ENCODE measurements at places on chromosomes 16 and 17.

GRCh38 chr17:67526700-67527099 lies 149.6 kb downstream of the PITPNC1 start:
- no peak for DNase-seq

DNA sequence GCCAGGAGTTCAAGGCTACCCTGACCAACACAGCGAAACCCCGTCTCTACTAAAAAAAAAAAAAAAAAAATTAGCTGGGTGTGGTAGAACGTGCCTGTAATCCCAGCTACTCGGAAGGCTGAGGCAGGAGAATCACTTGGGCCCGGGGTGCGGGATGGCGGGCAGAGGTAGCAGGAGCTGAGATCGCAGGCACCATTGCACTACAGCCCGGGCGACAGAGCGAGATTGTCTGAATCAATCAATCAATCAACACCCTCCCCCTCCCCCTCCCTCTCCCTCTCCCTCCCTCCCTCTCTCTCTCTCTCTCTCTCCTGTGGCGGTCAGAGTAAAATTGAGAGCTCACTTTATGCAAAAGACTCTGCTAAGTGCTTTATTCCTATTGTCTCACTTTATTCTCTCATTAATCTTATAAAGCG lies 1.2 kb downstream of the HSDL1 start:
- no peak for DNase-seq

DNA sequence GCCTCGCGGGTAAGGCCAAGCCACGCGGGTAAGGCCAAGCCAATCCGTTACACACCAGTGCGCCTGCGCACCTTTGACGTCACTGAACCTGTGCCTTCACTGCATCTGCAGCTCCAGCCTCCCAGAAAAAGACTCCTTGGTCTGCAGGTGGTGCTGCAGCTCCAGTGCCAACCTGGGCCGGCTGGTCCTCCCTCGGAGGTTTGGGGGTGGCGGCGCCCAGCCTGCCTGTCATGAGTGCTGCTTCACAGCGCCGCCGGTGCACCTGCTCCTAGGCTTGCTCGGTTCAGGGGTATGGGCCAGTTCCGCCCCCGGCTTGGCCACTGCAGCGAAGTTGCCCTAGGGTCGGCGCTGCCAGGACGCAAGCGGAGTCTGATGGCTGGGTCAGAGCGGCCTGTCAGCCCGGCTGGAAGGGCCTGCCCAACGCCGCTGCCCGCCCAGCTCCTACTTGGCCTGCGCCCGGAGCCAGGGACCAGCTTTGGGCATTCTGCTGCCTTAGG lies 146.6 kb downstream of the USP22 start:
- DNase-seq = peak; percentile 74

- no peak for DNase-seq
Measured at GRCh38 chr17:9451934-9452333, 123.7 kb downstream of the STX8 start.

- no peak for DNase-seq
Measured at GRCh38 chr17:42527932-42528331, 8.1 kb upstream of the NAGLU start.

DNA sequence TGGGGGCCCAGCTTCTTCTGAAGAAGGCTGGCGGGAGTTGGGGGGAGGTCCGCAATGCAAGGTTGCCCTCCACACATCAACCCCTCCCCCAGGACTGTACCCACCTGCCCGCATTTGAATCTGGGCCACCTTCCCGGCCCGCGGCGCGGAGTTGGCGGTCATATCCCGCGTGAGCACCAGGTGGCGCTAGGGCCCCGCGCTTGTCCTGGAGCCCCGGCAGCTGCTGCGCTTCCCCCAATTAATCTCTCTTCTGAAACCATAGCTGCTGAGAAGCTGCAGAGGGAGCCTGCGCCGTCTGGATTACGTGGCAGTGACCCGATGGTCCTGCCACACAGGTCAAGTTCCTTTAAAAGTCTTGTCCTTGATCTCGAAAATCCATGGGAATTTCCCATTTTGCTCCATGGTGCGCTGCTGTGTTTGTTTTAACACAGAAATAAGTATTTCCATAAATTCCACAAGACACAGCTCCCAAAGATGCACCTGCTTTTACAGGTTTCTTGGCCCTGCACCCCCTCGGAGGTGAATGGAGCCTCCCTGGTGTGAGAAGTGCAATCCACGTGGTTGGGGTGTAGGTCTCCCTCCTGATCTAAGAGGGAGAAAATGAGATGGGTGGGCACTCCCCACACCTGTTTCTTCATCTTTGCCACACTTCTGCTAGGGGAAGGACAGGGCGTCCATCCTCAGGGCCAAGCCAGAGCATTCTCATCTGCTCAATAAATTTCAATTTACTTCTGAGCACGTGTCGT lies 22.1 kb downstream of the COX4I1 start:
- DNase-seq = peak; percentile 78

GRCh38 chr16:73190688-73191659 lies 143.0 kb upstream of the ZFHX3 start:
- no peak for DNase-seq

- peak; percentile 29 for DNase-seq
Measured at GRCh38 chr16:23060458-23061320, 88.6 kb downstream of the USP31 start.

DNA sequence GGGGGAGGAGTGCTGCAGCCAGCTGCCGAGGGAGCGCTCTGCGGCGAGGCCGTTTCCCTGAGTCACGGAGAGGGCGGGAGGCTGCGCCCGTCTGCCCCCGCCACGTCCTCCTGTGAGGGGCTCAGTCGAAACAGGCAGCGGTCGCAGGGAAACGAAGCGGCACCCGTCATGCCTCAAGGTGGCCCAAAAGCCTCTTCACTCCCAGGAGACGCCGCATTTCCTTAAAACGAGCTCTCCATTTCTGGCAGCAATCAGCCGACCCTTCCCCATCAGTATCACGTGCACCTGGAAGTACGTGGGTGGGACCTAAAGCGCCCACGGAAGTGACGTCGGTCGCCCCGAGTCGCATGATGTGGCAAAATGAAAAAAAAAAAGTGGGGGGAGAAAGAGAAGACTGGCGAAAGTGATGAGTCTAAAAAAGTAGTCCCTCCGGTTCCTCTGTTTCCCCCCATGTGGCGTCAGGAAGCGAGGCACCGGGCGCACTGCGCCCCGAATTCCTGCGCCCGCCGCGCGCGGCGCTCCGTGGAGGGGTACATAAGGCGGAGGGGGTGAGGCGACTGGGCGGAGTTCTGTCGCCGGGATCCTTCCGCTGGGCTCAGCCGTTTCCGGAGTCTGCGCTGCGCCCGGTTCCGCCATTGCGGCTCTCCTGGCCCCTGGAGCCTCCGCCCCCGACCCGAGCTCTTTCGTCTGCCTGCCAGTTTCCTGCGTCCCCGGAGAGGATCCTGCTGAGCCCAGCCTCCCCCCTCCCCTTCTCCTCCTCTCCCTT lies at the start of gene CLTC:
TSS of gene CLTC (plus strand) at position 598 of the 766 bp plus-strand sequence. CDS start 237 bp downstream, outside the sequence.
- peak; percentile 92 for DNase-seq

DNA sequence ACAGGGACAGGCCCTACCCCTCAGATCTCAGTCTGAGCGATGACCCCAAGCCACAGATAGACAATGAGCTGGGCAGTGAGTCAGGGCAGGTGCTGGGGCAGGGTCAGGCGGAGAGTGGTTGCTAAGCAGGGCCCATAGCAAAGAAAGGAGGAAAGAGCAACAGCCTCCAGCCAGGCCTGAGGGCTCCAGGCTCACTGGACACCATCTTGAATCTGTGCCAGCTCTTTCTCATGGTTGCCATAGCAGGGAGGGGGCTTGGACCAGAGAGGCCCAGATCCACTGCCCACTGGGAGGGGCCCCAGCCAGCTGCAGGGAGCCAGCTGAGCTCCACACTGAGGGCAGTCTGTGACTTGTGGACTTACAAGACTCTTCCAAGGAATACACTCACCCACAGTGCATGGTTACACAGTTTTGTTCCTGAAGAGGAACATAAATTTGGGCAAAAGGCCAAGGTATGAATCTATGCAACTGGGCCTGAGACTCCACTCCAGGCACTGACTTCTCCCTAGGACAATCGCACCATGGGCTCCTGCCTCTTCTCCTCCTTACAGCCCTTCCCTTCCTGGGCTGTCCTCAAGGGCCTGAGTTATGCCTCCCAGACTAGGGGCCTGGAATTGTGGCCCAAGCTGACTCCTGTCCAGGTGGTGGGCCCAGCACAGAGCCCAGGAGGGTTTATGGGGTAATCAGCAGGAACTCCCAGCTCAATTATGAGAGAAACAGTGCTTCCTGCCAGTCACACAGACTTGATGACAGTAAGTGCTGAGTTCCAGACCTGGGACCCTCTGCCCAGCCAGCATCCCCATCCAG lies 59.9 kb downstream of the BEAN1 start:
- DNase-seq = no peak

DNA sequence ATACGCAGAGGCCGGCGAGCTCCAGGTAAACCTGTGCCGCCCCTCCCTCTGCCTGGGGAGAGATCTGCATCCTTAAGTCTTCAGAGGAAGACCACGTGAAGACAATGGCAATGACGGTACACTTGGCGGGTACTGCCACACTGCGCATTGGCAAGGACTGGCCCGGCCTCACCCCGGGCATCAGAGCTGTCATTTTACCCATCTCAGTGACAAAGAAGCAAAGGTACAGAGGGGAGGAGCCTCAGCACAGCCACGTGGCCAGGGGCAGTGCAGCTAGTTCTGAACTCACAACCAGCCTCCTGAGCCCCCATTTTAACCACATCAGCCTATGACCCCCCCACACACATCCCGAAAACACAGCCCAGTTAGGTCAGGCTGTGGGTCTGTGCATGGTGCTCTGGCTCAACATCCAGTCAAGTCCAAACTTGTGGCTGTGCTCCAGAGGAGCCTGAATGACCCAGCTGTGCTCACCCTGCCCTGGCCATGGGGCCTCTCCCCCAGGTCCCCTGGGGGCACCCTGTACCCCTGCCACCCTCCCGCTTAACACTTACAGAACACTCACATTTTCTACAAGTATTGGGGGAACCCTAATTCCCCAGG lies 80.6 kb downstream of the C16orf95 start:
- DNase-seq = no peak

DNA sequence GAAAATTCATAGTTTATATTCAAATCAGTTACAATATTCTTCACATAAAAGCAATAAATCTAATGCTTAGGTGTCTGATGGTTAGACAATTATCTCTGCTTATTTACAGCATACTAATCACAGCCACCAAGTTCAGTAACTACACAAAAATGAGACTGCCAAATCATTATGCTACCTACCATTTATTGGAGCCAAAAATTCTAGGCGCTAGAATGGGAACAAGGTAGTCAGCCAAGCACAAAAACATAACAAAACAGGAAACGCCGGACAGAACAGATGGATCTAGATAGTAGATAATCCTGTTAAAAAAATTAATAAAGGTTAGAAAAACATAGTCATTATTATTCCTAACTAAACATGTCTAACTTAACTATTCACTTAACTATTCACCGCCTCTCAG lies 3.6 kb downstream of the ARL6IP1 start:
- no peak for DNase-seq

GRCh38 chr16:13376174-13376573 lies 474.8 kb downstream of the SHISA9 start:
- no peak for DNase-seq

GRCh38 chr16:77657016-77657415 lies 65.3 kb upstream of the NUDT7 start:
- no peak for DNase-seq

- DNase-seq = no peak
Measured at GRCh38 chr17:3213587-3213986, 6.1 kb downstream of the OR1A1 start.

- no peak for DNase-seq
Measured at GRCh38 chr16:1338855-1339675, 5.6 kb downstream of the BAIAP3 start.

GRCh38 chr17:44004761-44005526 lies 522 bp downstream of the NAGS start:
- DNase-seq = no peak

- no peak for DNase-seq
Measured at GRCh38 chr16:31528523-31529107, 915 bp downstream of the AHSP start.

- DNase-seq = no peak
Measured at GRCh38 chr17:72631949-72632684, 460.4 kb downstream of the SLC39A11 start.

- DNase-seq = no peak
Measured at GRCh38 chr17:82697808-82698064, 762 bp downstream of the RAB40B start.

- no peak for DNase-seq
Measured at GRCh38 chr17:46742565-46743270, 75.8 kb downstream of the WNT3 start.

DNA sequence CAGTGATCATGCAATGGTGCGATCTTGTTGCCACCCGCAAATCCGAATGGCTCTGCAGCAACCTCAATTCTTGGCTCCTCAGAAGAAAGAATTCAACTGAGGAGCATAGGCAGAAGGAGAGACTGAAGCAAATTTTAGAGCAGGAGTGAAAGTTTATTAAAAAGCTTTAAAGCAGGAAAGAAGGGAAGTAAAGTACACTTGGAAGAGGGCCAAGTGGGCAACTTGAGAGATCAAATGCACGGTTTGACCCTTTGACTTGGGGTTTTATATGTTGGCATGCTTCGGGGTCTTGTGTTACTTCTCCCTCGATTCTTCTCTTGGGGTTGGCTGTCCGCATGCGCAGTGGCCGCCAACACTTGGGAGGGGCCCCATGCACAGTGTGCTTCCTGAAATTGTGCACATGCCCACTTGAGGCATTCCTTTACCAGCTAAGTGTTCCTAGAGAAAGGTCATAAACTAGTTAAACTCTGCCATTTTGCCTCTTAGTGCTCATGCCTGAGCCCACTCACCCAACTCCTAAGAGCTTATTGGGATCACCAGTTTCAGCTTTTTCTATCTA lies 36.7 kb downstream of the ZNRF1 start:
- no peak for DNase-seq

- DNase-seq = no peak
Measured at GRCh38 chr16:69435977-69436820, 11.8 kb downstream of the CYB5B start.

- DNase-seq = no peak
Measured at GRCh38 chr17:39246274-39246673, 20.5 kb upstream of the STAC2 start.

- no peak for DNase-seq
Measured at GRCh38 chr17:40901981-40902474, 17.0 kb upstream of the KRT20 start.

DNA sequence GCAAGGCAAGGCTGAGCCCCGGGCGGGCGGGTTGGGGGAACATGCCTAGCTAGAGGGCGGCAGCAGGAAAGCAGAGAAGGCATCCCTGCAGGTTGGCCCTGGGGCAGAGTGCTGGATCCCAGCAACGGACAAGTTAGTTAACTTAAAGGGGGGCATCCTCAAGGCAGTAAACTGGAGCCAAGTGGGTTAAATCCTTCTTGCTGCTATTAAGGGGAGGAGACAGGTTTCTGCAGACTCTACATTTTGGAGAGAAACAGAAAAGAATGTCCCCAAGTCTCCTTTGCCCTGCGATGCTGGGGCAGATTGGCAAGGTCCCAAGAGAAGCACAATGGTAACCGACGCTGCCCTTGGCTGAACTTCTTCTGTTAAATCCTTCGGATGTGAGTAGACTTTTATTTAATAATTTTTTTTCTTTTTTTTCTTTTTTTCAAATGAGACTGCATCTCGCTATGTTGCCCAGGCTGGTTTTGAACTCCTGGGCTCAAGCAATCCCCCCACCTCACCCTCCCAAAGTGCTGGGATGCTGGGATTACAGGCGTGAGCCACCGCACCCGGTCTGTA lies 14.0 kb downstream of the ATP5PD start:
- no peak for DNase-seq

- DNase-seq = no peak
Measured at GRCh38 chr16:57313509-57313908, 29.0 kb upstream of the PLLP start.
